ENCODE measurements at places on chromosomes 7 and 10. TPM values are rescaled to one million over a fixed set of nuclear protein-coding genes. Genes with fewer than 3 reads are reported as not detected.

DNA sequence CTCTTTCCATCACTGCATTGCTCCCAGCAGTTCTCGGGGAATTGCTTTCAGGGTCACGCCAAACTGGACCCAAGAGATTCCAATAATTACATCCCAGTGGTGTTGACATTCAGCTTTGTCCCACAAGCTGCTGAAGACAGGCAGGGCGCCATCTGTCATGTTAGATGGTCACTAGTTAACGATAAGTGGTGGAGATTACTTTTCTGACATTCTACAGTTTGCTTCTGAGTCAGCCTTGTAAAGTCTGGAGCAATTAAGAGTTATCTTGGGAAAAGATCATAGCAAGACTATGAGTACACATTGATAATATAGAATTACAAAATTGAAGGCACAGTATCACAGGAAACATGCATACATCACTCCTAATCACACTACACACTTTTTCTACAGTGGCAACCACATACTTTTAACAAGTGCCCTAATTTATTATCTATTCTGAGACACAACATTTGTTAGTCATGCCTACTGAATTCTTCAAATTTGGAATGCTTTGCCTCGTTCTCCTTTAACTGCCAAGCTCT lies 41.9 kb downstream of the SEMA3C start:
- no peak for DNase-seq

GRCh38 chr10:95531994-95532399 lies 29.2 kb downstream of the SORBS1 start:
- DNase-seq: no peak

C10orf105 gene
- polyA plus RNA-seq: 0.17 TPM

DNA sequence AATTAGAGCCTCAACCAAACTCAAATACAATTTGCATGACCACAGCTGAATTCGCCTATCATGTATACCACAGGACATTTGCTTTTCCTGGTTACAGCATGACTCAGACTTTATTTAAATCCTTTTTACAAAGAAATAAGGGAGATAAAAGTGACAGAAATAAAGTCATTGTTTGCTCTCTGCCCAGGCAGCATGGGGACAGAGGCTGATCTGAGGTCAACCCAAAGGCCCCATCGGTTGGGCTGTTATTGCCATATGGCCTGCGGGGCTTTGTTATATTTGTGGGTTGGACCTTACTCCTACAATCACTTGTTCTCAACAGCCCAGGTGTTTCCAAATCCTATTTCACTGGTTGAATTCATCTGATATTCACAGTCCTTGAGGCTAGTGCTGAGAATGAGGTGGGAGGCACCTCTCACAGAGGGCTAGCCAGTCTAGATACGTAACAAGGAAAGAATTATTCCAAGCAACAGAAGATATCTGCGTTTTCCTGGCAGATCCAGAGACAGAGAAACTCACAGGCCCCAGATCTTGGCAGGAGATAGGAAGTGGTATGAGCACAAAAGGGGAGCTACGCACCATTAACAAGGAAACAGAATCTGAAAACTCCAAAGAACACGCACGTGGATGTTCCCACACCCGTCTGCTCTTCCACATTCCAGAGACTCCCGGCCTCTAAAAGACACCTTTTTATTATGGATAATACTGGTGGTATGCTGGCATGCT lies 117.3 kb downstream of the HIPK2 start:
- DNase-seq: no peak

GRCh38 chr10:89078724-89079672 lies 88.4 kb downstream of the FAS start:
- DNase-seq: no peak

- DNase-seq: no peak
Measured at GRCh38 chr7:51066405-51066882, 250.2 kb downstream of the COBL start.

GRCh38 chr7:140771826-140772225 lies 75.3 kb downstream of the NDUFB2 start:
- no peak for DNase-seq

SLIT1 gene
- polyA plus RNA-seq: 4.3 TPM

UTF1 gene
- not detected for polyA plus RNA-seq

FFAR4 gene
- not detected for polyA plus RNA-seq

GRCh38 chr10:110471566-110472139 lies 26.1 kb upstream of the DUSP5 start:
- DNase-seq: no peak

COBL gene
- polyA plus RNA-seq: 21.5 TPM

RUFY2 gene
- 28.0 TPM for polyA plus RNA-seq

GRCh38 chr10:58278274-58278961 lies 9.5 kb downstream of the CISD1 start:
- DNase-seq: no peak

PLXDC2 gene
- 45.3 TPM for polyA plus RNA-seq

GRCh38 chr7:139851770-139852481 lies 22.9 kb downstream of the TBXAS1 start:
- DNase-seq: no peak
